ENCODE measurements at places on chromosomes 2 and 18.

- no peak for DNase-seq
Observed at GRCh38 chr2:191875859-191876258, 29.0 kb upstream of the CAVIN2 start.

- DNase-seq = no peak
Observed at GRCh38 chr2:208793434-208793833, 386.8 kb downstream of the PTH2R start.

DNA sequence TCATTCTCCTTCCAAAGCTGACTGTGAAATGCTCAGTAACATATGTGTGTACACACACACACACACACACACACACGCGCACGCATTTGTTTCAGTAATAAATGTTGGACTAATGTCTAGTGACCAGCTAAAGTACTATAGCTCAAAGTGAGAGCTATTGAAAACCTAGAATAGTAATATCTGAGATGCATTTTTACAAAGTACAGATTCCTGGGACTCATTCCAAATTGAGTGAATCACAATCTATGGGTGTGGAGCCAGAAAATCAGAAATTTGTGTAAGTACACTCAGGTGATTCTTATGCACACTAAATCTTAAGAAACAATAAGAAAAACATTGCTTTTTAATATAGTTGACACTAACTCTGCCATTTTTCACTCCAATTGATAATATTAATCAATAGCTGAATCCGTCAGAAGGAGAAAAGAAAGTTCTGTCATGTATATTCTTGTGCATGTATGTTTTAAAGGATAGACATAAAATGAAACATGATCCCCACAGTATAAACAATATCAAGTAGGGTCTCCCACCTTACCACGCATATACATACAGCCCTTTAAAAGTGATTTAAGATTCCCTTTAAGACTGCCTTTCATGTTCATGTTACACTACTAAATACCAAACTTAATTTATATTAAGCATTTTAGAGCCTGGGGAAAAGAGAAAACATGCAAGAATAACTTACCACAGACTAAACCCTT lies 123.5 kb downstream of the ATAD2B start:
- no peak for DNase-seq

DNA sequence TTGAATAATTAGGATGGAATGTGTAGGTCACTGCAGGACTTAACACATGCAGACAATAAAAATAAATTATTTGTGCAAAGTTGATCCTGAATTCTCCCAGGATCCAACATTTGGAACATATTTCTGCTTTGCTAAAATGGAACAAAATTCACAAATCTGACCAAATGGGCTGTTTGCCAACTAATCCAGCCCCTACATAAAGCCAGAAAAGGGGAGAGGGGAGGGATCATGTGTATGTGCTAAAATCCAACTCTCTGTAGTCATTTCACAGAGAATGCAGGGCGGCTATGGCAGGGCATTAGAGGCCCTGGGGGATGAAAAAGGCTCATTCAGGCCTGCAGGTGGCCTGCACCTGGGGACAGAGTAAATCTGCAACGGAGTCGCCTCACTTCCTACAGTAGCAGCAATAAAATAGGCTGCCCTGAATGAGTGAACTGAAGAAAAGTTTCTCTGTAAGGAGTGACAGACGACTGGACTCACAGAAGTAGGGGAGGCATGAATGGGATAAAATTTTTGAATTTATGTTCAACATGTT lies 4.0 kb upstream of the ZFP36L2 start:
- DNase-seq = no peak

GRCh38 chr2:214730800-214731407 lies 78.6 kb downstream of the BARD1 start:
- no peak for DNase-seq
